MM.1S (cell line): ENCODE measurements at places on chromosomes 1 and 21.

GRCh38 chr1:34199927-34200326 lies 23.2 kb downstream of the C1orf94 start:
- DNase-seq, result no peak

GRCh38 chr1:64424412-64424811 lies 45.5 kb upstream of the CACHD1 start:
- DNase-seq, result no peak

DNA sequence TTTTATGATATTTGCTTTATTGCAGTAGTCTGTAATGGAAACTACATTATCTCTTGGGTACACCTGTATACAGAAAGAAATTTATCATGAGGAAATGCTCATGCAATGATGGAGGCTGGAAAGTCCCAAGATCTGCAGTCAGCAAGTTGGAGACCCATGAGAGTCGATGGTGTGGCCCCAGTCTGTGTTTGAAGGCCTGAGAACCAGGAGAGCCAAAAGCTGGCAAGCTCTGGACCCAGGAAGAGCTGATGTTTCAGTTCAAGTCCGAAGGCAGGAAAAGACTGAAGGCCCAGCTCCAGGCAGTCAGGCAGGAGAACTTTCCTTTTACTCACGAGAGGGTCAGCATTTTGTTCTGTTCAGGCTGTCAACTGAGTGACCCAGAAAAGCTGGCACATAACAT lies 42.2 kb downstream of the B3GALT5 start:
- no peak for DNase-seq

DNA sequence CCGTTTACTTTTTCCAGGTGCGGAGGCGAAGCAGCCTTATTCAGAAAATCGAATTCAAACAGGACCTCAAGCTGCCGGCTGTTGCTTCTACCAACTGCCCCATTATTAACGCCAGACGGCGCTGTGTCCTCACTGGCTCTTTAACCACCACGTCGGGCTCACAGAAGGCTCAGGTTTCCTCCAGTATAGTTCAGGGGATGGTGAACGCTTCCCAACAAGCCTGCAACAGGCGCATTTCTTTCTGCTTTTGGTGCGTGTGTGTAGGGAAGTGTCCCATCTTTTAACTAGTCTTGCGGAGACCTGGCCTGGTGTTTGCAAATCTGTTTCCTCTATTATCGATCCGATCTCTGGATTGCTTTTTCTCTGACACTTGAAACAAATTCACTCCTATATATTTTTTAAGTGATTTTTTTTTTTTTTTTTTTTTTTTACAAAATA lies 791 bp upstream of the STUM start:
- peak; percentile 88 for DNase-seq

- peak; percentile 15 for DNase-seq
These were observed 958 bp downstream of the LYPLAL1 start for GRCh38 chr1:219174460-219175211.

- DNase-seq, result no peak
These were observed 9.1 kb upstream of the FOXE3 start for GRCh38 chr1:47406966-47407365.

GRCh38 chr1:151839457-151840403 lies at the start of gene C2CD4D:
Gene C2CD4D (minus strand): TSS chr1:151839820. CDS start chr1:151838989, 831 bp downstream.
- peak; percentile 88 for DNase-seq

- no peak for DNase-seq
These were observed 45.5 kb upstream of the ECE1 start for GRCh38 chr1:21335750-21336224.

DNA sequence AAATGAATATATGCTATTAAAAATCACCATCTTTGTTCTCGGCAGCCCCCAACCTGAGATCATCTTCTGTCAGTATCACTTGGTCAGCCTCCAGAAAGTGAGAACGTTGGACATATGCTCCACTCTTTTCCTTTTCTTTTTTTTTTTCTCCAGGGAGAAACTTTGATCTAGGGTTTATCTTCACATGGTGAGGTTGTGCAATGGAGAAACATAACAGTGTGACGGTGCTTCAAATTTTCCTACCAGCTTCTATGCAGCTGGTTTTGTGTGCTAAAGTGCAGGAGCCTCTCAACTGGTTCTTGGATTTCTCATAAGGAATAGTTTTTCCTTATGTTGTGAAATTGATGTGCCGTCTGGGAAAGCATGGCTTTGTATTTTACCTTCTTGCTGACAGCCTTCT lies 1202.9 kb downstream of the NCAM2 start:
- DNase-seq, result no peak

DNA sequence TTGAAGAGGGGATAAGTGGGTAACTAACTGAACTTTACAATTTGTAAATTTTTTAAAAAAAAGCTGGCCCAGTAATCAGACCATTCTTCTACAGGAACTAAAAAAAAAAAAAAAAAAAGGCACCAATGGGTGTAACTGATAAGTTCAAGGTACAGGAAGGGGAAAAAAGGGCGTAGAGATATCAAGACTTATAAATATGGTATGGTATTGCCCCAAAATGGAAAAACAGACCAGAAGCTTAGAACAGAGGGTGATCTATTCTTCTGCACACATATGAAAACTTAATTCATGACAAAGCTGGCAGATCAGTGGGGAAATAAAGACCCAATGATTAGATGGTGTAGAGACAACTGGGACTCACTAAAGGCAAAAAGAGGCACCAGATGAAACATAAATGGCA lies 58.9 kb downstream of the LHX4 start:
- no peak for DNase-seq

DNA sequence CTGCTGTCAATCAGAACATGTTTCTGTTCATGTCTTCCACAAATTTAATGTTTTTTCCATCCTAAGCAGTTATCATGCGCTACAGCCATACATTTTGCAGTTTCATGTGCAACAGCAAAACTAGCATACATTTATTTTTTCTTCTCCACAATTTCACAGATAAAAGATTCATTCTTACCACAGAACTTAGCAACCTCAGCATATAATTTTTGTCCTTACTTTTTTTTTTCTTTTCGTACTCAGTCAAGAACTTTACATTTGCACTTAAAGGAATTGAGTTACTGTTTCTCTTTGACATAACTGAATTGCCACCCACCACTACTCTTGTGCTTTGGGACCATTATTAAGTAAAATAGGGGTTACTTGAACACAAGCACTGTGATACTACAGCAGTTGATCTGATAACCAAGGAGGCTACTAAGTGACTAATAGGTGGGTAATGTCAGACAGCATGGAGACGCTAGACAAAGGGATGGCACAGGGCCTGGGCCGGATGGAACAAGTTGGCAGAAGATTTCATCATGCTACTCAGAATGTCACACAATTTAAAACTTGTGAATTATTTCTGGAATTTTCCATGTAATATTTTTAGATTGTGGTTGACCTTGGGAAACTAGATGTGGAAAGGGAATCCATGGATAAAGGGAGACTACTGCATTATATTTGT lies 50.2 kb upstream of the LHX8 start:
- DNase-seq, result no peak

DNA sequence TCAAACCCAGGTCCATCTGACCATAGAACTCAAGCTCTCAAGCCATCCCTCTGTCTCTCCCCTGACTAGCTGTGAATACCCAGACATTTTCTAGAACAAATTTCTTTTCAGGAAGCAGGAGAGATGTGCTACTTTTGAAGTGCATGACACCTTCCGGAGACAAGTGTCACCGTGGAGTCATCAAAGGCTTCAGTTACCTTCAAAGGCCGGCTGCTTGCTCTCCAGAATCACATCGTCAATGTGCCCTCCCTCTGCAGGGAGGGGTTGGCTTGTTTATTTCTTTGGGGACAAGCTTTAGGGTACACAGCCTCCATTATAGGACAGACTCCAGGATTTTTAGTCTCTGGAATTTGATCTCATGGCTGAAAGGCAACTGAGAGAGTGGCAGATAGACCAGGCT lies 37.7 kb upstream of the IGSF21 start:
- DNase-seq, result no peak

- no peak for DNase-seq
These were observed 36.2 kb upstream of the DUSP10 start for GRCh38 chr1:221778125-221778524.

DNA sequence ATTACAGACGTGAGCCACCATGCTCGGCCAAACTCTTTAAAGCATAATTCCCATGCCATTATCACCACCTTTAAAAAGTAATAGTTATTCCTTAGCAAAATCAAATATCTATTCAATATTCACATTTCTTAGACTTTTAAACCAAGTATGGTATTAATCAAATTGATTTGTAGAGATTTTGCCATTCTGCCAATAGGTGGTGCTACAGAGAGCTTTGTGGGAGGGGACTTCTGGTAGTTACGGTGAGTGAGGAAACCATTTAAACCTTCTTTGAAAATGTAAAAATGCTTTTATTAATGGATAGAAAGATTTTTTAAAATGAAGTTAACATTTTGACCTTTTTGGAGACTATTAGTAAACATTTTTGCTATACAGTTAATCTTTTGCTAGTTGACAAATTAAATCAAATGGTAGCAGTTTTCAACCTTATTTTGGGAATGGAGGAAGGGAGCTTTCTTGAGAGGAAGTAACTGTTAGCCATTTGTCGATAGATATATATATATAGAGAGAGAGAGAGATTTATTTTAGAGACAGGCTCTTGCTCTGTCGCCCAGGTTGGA lies 19.3 kb downstream of the IARS2 start:
- peak; percentile 58 for DNase-seq

- DNase-seq, result no peak
These were observed 276.0 kb upstream of the PLD5 start for GRCh38 chr1:242800521-242800920.

- DNase-seq, result no peak
These were observed 17.2 kb upstream of the CLIC6 start for GRCh38 chr21:34651642-34652041.

GRCh38 chr1:172955161-172955815 lies 95.5 kb downstream of the TNFSF18 start:
- no peak for DNase-seq

GRCh38 chr1:233625510-233625981 lies 11.6 kb downstream of the KCNK1 start:
- no peak for DNase-seq

GRCh38 chr1:156082309-156083091 lies at the start of gene MEX3A:
Gene MEX3A (minus strand): TSS chr1:156082465. CDS start chr1:156081998, 467 bp downstream.
- DNase-seq, result peak; percentile 65

DNA sequence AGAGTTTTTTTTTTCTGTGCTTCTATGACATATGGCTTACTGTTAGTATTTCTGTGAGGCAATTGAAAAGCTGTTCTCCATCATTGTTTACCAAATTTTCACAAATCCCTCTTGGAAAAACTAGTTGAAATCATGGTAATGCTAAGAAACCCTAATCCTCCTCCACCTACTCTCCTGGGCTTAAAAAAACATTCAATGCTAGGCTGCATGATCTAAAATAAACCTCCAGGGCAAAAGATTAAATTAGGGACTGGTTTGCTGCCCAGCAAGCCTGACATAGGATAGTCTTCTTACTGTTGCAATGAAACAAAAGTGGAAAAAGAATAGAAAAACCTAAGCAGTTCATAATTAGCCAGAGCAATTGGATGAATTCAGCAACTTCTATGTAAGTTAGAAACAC lies 16.1 kb downstream of the C1orf52 start:
- DNase-seq, result no peak

DNA sequence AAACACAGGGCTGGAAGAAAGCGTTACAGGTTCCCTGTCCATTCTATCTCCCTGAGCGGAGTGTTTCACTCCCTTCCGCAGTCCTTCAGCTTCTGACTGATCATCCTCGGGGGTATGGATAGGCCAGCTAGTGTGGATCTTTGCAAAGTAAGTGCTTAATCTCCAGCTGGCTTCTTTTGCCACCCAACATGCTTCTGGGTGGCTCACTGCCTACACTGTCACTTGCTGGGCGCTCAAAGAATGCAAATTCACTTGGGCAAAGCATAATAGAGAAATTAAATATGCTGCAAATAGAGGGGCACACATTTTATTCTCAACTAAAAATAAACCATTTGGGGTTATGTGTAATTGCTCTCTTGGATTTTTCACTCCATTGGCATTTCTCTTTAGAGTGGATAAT lies 265.6 kb downstream of the TNR start:
- DNase-seq, result no peak

DNA sequence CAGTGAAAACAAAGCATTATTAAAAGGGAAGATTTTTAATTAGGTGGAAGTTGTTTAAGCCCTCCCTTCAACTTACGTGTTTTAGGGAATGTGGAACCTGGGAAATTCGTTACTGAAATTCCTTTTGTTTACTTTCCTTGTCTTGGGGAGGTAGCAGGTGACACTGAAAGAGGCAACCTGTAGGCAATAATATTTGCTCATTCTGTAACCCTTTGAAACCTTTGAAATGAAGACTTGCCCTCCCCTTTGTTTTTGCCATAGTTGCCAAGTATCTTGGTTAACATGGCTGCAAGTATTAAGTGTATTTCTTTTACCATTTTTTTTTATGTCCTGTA lies 1.7 kb downstream of the MRPS6 start:
- no peak for DNase-seq

DNA sequence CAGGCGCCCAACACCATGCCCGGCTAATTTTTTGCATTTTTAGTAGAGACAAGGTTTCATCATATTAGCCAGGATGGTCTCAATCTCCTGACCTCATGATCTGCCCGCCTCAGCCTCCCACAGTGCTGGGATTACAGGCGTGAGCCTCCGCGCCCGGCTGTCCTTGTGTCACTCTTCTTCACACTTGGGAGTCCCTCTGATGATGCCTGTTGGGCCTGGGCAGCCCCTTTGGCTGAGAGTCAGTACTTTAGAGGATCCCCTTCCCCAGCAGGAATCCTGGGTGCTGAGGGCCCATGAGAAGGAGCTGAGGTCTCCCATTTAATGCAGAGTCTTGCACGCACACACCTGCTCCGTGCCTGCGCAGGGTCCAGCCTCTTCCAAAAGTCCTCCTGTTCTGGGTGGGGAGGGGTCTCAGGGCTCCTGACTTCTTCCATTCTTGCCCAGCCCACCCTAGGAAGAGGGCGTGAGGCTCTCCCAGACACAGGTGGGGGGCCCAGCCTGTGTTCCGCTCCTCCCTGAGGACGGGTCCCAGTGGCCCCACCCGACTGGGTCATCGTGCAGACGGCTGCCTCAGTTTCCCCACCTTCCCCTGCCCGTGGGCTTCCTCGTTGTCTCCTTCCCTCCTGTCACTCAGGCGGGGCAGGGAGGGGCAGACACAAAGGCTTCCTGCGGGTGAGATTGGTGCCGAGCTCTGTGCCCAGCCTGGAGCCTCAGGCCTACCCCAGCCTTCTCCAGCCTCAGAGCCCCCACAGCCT lies 3.9 kb downstream of the TTLL10 start:
- no peak for DNase-seq
